ENCODE measurements at places on chromosomes 12 and 14.

DNA sequence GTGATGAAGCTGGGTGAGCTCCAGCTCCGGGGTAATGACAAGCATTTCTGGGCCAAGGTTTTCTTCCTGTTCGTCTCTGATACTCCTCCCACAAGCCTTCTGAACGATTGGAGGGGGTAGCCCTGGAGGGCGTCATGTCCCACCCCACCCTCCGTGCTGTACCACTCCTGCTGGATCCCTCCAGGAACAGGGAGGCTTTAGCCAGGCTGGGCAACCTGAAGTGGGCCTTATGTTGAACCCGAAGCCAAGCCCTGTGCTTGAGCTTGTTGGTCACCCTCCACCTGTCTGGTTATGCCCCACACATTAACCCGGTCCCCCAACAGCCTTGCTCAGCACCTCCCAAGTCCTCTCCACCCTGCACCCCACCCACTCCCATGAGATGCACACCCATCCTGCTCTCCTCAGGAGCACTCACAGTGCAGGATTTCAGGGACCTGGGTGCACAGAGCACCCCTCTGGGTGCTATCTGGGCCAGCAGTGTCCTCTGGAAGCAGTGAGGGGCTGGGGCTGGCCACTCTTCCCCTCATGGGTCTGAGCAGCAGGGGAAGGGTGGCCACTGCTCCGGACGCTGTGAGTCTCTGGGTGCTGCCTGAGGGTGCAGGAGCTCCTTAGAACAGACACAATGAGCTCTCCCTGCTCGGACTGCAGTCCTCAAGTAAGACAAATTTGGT, 6.8 kb upstream of the KRT83 start:
- no peak for DNase-seq

- no peak for DNase-seq
These were observed 84.1 kb downstream of the BCAT1 start for GRCh38 chr12:24864796-24865125.

DNA sequence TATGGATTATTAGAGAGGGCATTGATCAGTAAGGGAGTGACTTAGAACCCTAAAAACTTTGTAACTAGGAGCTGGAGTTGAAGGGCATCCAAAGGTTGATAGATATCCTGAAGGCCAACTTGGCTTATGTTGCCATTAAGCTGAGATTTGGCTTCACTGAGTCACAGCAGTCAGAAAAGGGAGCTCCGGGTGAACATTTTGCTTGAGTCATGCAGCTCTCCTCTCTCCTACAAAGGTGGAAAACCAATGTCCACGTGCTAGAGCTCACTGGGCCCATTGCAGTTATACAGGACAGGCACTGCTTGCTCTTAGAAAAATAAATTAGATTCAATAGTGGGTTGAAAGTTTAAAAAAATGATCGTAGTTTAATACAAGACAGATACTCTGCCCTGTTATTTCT, 87.3 kb upstream of the LRIG3 start:
- no peak for DNase-seq

DNA sequence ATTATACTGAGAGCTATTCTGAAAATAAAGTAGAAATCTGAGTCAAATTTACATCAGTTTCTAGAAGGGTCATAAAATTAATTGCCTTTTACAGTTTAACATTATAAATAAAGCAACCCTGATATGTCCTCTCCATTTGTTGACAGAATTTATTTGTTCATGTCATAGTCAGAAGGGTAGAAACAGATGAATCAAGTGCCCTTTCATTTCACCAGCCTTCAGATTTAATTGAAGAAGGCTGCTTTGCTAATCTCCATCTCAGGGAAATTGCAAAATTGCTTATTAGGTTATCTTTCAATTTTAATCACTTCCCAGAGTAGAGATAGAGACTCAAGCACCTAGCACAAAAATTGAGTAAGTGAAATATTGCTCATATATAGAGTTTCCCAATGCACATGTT, 76.8 kb downstream of the ATXN7L3B start:
- DNase-seq: no peak

DNA sequence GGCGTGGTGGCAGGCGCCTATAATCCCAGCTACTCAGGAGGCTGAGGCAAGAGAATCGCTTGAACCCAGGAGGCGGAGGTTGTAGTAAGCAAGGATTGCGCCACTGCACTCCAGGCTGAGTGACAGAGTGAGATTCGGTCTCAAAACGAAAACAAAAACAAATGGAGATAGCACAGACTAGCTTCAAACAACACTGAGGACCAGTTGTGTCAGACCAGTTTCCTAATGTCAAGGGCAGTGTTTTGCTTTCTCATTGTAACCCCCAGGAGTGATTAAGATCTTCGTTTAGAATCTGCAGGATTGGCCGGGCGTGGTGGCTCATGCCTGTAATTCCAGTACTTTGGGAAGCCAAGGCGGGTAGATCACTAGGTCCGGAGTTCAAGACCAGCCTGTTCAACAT, 18.5 kb downstream of the RPGRIP1 start:
- no peak for DNase-seq

- DNase-seq: no peak
These were observed 425.2 kb upstream of the MIS18BP1 start for GRCh38 chr14:45678163-45678562.

- no peak for DNase-seq
These were observed 229.3 kb upstream of the LHX5 start for GRCh38 chr12:113700943-113701342.

- no peak for DNase-seq
These were observed 98.6 kb downstream of the TPH2 start for GRCh38 chr12:72037006-72037795.

DNA sequence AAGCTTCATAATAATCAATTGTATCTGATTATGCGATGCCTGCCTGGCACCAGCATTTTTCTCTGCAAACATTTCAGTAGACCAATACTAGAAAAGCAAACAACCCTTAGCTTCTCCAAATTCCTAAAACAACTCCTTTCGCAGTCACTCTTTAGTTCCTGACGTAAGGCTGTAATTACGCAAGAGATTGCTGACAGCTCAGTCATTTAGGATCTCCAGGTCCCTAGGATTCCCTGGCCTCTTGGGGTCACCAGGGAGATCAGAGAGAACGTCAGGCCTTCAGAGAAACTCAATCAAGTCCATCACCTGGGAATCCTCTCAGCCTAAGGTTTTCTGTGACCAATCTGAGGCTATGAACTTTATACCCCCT, 390.6 kb downstream of the PAWR start:
- no peak for DNase-seq

- peak; percentile 89 for DNase-seq
These were observed 35.0 kb upstream of the FKBP4 start for GRCh38 chr12:2759733-2760132.

Data from NCI-H526 (cell line).